SK-MEL-5 (cell line): ENCODE measurements at places on chromosomes 7 and 10.

DNA sequence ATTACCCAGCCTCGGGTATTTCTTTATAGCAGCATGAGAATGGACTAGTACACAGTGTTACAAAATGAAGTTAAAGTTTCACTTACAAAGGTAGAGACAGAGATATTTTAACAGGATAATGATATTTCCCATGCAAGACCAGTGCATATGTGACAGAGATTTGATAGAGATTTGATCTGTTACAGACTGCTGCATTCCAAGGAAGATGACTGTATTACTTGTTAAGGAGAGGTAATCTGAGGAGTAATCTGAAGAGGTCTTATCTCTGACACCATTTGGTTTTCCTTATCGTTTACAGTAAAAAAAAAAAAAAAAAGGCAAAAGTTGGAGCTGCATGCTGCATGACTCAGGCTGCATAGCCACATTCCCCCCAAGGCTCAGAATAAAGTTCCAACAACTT is 289.6 kb downstream of the POM121L12 start:
- DNase-seq, result no peak

DNA sequence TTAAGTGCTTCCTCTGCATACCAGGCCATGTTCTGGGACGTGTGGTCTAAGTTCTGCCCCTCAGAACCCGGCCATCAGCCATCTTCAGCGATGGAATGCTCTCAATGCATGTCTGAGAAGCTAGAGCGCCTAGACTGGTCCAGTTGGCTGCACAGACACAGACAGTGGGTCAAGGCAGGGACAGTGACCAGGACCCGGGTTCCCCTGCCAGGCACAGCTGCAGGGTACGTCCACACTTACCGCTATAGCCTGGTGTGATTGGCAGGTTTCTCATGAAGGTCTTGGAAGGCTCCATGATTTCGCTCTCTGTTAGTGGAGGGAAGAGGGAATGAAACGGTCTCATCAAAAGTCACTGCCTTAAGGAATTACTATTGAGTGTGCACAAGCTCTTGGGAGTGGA is 47.3 kb downstream of the PNLIPRP2 start:
- no peak for DNase-seq

DNA sequence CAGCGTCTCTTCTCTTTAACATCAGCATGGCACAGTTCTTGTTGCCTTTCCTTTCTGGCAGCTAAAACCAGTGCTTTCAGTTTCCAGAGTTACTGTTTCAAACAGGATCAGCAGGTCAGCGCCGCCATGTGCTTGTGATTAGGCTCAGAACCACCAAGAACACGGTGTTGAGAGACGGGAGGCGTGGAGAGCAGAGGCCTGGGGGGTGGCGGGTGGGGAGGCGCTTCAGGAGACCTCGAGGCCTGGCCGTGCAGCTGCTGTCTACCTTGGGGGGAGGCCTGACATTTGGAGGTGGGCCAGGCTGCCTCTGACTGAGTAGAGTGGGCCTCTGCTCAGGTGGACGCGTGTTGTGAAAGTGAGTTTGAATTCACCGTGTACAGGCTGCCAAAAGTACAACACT is 22.0 kb downstream of the PFKFB3 start:
- DNase-seq, result no peak

DNA sequence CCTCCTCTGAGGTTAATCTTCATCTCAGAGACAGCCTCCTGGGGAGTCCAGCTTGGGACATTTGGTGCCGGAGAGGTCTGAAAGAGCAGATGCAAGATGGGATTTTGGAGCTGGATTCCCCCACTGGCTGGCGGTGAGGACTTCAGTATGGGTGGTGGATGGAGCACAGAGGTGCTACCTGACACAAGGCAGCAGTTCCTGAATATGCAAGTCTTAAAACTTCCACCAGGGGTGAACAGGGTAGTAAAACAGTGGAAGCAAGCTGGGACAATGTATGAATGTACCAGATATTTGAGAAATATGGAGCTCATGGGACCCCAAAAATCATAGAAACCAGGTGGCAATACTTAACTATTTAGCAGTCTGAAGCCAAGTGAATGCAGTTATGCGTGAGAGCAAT is 4.8 kb upstream of the TAF3 start:
- DNase-seq, result no peak

- no peak for DNase-seq
Observed at GRCh38 chr7:130970196-130970595, 236.2 kb upstream of the KLF14 start.

DNA sequence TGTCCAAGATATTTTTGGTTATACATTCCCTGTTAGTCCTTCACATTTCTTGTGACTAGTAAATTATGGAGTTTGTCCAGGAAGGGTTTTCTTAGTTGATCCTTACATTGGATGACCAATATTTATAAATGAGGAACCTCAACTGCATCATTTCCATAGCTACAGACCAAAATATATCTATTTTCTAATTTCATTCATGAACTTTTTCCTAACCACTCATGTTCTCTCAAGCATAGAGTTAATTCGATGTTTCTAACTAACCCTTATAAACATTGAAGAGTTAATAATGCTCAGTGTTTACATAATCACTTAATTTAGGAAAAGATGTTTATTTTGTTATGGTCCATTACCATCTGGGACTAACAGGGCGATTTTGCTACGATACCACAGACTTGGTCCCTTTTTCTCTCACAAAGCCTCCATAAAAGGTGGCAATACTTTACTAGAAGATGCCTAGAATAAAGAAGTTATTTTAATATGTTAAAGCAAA is 591.0 kb downstream of the MAGI2 start:
- no peak for DNase-seq
